ENCODE measurements at places on chromosomes 7 and 10.

GRCh38 chr7:3241686-3242258, 59.3 kb upstream of the SDK1 start:
- no peak for DNase-seq

- DNase-seq = no peak
Observed at GRCh38 chr7:90918303-90918702, 322.2 kb downstream of the CDK14 start.

- DNase-seq = peak; percentile 92
Observed at GRCh38 chr7:5694912-5695726, 86.3 kb downstream of the RNF216 start.

DNA sequence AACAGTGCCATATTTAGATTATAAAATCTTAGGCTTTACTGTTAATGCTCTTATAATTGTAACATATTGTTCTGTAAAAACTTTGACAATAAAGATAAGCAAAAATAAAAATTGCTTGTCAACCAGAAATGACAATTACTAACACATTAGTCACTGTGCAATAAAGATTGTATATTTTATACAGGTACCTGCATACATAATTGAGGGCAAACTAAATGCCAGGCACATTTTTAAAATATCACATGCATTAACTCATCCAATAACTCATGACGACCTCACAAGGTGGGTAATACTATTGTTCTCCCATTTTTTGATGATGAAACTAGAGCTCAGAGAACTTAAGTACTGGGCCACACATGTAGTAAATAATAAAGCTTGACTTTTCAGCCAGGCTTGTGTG, 1020.2 kb upstream of the C7orf33 start:
- peak; percentile 11 for DNase-seq

GRCh38 chr7:133023370-133024071, 58.4 kb downstream of the CHCHD3 start:
- peak; percentile 85 for DNase-seq

GRCh38 chr7:95467912-95468607, 17.7 kb upstream of the ASB4 start:
- DNase-seq = no peak

DNA sequence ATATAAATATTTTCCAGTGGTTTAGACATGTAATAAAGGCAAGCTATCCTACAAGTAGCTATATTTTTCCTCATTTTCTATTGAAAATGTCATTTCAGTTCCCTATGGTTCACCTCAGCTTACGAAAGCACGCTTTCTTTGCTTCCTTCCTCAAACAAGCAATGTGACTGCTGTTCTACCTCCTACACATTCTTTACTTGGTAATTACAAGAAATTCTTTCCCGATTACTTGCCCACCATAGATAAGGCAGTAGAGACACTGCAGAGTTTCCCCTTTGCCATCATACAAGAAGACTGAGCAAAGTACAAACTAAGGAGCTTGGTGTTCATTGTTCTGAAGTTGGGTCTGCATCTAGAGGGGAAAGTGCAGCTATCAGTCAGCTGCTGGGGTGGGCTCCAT, 249.4 kb downstream of the CRPPA start:
- DNase-seq = peak; percentile 2

DNA sequence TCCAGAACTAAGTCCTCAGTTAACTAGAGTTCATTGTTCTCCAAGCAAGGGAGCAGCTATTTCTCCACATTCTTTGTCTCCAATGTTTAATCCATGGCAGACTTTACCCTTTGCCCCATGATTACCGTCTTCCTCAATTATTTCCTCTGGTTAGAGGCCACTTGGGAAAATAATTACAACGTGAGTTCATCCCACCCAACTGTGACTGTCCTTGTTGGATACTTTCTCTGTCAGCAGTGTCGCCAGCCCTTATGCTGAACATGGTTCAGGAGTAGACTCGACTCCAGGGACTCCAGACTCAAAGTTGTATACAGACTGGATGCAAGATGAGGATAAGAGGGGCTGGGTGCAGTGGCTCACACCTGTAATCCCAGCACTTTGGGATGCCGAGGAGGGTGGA, 17.1 kb upstream of the SEPHS1 start:
- no peak for DNase-seq
